ENCODE measurements at places on chromosomes 2 and 18.

DNA sequence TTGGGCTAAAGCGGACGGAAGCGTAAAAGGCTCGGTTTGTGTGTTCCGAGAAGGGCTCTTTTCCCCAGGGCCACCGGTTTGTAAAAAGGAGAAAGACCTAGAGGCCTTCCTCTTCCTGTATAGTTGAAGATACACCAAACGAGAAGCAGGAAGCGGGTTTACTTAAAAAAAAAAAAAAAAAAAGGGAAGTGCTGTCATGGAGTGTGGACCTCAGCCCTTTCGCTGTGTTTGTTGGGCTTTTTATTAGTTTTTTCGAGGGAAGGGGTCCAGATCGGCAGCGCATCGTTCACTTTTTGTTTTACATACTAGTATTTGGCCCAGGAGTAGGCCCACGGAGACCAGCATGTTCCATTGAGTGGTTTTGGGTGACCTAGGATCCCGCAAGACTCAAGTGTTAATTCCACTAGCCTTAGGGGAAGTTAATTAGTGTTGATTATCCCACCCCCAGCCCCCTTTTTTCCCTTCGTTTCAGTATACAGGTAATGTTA, 676 bp downstream of the ACTR2 start:
- no peak for DNase-seq

- DNase-seq: no peak
Measured at GRCh38 chr2:6626401-6627012, 239.2 kb downstream of the CMPK2 start.

DNA sequence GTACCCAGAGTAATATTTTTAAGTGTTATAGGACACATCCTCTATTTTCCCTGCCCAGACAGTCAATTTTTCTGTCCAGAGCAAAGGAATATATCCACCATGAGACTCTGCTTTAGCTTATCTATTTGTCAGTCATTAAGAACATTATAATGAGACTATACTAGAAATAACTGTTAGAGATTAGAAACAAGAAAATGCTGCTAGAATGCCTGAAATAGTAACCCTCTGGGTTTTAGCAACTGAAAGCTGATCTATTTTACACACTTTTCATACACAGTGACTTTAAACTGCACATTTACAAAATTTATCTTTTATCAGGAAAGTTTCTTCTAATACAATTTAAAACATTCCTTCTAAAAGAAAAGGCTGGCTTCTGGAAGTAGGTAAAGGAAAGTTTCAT, 39.6 kb downstream of the MBD2 start:
- no peak for DNase-seq

DNA sequence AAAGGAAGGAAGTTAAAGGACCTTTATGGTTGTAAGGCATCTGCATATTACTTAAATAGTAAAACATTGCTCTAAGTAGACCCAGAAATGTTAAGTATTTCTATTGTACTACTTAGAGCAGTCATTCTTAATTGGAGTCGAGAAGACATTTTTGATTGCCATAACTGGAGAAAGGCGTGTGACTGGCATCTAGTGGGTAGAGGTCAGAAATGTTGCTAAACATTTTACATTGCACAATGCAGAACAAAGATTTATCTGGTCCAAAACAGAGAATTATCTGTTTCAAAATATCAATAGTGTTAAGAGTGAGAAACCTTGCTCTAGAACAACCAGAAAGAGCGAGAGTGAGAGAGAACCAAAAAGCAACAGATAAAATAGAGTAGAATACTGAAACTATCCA, 23.3 kb upstream of the ROCK1 start:
- DNase-seq: no peak

DNA sequence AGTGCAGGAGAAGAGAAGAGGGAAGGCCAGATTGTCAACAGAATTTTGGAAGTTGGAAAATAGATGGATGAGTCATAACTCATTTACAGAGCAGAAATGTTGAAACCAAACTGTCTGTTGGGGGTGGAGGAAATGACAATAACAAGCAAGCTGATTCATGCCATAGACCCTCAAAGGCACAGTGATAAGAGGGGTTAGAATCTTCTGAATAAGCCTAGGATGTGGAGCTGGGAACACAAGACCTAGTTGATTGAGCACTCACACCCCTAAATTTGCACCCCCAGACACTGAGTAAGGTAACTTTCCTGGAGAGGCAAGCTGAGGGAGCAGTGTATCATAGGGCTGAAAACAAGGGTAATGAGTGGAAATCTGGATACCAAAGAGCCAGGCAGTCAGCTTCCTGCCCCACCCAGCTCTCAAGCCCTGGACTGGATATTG, 141.4 kb downstream of the SCG2 start:
- no peak for DNase-seq

- DNase-seq: no peak
Measured at GRCh38 chr2:110888411-110888810, 156.0 kb downstream of the ACOXL start.

All from hypothalamus (tissue), 51 donors.